HTR-8/SVneo (cell line): ENCODE measurements at places on chromosomes 4 and X.

GRCh38 chrX:10636337-10636736, 16.0 kb upstream of the MID1 start:
- DNase-seq, result peak; percentile 34

GRCh38 chr4:101142259-101142658, 205.1 kb downstream of the PPP3CA start:
- DNase-seq, result no peak

DNA sequence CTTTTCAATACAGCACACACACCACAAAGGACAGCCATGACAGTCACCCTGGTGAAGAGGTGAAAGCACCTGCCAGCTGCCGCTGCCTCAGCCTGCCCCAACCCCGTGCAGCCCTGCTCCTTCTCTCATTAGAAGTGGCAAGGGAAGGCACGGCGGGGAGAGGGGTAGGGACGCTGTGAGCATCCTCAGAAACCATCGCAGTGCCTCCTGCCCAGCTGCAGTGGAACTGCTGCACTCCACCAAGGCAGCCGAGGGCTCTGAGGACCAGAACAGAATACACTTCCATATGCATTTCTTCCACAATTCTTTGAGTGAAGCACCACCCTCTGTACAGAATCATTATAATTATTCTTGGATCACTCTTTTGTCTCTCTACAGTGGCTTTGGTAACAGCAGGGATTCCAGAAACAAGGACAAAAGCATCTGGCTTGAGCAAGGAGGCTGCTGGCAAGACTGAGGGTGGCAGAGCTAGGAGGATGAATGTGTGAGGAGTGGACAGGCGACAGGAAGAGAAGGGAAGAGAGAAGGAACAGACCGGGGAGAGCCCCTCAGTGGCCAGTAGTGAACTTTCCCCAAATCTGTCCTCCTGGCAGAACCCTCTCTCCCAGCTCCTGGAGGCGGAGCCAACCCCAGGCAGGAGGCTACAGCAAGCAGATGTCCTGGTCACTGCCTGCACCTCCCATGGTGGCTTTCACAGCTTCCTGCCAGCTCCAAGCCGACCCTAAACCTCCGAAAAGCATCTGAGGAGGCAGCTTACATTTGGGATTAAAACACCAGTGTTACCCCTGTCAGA, 73.2 kb downstream of the MTNR1A start:
- no peak for DNase-seq

- no peak for DNase-seq
Measured at GRCh38 chrX:132763528-132763927, 194.9 kb downstream of the HS6ST2 start.

GRCh38 chrX:114152130-114152529, 431.8 kb upstream of the HTR2C start:
- DNase-seq, result peak; percentile 5

GRCh38 chr4:172815499-172816164, 353.0 kb upstream of the GALNT7 start:
- DNase-seq, result no peak

GRCh38 chr4:117328333-117328732, 243.0 kb upstream of the TRAM1L1 start:
- DNase-seq, result no peak

DNA sequence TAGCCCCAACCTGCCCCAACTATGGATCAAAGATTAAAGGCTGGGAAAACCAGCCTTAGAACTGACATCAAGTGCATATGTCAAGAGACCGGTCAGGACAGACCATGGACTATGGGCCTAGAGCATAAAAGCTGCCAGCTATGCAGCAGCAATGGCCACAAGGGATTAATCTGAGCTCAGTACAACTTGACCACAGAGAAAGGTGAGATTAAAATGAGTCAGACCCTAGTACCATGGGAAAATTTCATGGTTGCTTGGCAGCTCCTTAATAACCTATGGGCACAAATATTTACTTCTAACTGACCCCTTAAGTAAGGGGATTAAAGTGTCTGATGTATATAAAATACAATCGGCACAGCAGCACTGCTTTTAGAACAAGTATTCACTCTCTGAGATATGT, 54.4 kb downstream of the CBR4 start:
- no peak for DNase-seq

- DNase-seq, result peak; percentile 54
Measured at GRCh38 chr4:119041951-119042560, 93.6 kb upstream of the MYOZ2 start.

DNA sequence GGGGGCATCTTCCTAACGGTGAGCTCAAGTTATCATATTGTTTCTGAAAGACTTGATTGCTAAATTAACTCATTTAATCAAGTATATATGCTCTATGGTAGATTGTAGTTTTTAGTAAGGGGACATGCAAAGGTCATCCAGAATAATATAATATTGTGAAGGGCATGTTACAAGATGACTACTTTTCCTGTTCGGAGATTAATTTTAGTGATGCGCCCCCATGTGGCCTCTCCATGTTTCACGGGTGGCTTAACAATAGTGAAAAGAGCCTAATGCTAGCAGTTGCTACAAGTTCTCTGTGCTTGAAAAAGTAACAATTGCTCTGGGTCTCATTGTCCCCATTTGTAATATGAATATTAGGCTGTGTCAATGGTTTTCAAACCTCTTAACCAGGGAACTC, 12.2 kb downstream of the SMPX start:
- no peak for DNase-seq
